Amygdala (tissue), 56 donors: ENCODE measurements at places on chromosomes 5 and 9.
A peak's percentile ranks its signal among the peaks of the same experiment; 100 is the strongest.

GRCh38 chr5:54103871-54104270, 206.5 kb downstream of the ARL15 start:
- DNase-seq: no peak

GRCh38 chr9:25861421-25861820, 183.2 kb upstream of the TUSC1 start:
- no peak for DNase-seq

- peak; percentile 75 for DNase-seq
Observed at GRCh38 chr5:95940758-95941682, 20.6 kb downstream of the ELL2 start.

GRCh38 chr9:137234055-137234697, 3.5 kb downstream of the SLC34A3 start:
- no peak for DNase-seq

DNA sequence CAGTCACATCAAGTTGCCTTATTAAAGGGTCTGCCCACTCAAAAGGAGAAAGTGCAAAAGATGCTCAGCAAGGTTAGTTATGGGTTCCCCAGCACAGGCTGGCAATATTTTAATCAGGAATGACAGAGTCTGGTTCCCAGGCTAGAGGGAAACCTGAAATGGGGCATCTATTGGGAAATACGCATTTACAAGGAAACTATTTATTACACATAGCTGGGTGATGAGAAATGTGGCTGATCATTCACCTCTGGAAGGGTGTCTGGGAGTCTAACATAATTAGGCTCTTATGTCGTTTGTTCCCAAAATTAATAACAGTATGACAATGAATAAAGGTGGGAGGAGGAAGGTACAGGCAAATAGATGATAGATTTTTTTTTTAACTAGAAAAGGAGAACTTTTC, 314.7 kb downstream of the ENC1 start:
- no peak for DNase-seq

- DNase-seq: no peak
Observed at GRCh38 chr5:66859526-66859925, 263.3 kb downstream of the MAST4 start.

DNA sequence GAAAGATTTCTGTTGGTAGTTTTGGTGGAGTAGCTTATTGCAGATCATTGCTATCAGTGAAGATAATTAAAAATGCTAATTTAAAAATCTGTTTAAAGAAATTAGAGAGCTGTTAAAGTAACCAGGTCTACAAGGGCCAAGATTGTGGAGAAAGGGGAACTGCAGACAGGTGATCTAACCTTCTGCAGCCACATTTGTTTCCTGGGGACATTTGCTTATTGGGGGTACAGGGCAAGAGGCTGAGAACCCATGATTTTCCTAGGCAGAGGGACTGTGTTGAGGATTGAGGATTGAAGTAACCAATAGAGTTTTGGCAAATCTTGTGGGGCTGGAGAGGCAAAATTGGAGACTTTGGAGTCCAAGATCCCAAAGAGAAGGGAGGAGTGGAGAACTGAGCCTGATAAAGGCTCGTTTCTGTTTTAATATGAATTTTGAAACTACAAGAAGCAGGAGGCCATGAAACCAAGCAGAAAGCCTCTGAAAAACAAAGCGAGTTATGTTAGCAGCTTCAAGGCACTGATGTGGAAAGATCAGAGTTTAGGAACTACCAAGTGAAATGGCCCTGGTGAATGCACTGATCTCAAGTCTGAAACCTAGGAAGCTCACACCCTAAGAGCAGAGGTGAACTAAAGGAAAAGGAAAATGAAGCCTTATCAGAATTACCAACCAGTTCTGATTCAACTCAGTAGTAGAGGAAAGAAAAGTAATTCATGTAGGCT, 219.8 kb upstream of the C9orf72 start:
- no peak for DNase-seq

GRCh38 chr9:16254674-16255073, 615.8 kb downstream of the BNC2 start:
- no peak for DNase-seq

DNA sequence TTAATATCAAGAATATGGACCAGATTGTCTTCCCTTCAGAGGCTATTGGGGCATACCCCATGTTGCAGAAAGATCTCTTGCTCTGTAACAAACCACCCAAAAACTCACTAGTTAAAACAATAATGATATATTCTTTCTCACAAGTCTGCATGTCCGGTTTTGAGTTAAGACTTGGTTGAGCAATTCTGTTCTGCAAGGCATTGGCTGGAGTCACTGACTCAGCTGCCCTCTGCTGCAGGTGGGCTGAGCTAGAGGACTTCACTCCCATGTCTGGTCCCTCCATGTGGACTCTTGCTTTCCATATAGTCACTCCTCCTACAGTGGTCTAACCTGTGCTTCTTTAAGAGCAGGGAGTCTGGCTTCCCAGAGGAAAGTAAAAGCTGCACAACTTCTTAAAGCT, 73.4 kb downstream of the ESM1 start:
- DNase-seq: no peak

- peak; percentile 10 for DNase-seq
Observed at GRCh38 chr5:149367249-149367971, 9.6 kb downstream of the PCYOX1L start.

GRCh38 chr9:79684059-79684458, 112.3 kb downstream of the TLE4 start:
- DNase-seq: no peak

DNA sequence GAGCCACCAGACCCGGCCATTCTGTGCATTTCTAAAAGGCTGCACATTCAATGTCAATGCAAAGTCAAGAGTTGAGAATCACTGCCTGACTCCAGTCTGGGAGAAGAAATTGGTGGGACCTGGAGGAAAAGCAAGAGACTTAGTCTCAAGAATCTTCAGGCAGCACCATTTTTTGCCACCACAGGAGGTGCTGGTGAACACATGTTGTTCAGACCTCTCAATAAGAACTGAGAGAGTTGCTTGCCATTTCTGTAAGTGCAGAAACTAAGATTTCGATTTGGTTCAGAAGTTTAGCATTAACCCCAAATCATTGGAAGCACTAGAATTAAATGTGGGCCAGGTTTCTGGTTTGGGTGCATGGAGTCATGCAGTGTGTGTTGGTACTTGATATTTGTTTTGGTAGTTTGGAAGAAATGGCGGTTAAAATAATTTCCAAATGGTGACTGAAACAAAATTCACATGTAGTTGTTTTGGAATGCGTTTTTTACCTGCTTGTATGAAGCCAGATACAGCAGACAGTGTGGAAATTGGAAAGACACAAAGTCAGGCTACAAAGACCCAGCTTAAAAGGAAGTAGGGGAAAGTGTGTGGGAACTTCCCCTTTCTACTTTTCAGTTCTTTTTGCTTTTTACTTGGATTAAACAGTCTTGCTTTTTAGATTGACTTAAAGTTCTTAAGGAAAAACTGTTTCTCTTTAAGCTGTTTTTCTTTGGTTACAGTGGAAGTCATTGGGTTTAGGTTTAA, 20.4 kb downstream of the PDE8B start:
- no peak for DNase-seq

- DNase-seq: no peak
Observed at GRCh38 chr9:3912280-3912679, 386.5 kb upstream of the RFX3 start.

GRCh38 chr5:51484326-51484725, 101.1 kb downstream of the ISL1 start:
- DNase-seq: no peak

DNA sequence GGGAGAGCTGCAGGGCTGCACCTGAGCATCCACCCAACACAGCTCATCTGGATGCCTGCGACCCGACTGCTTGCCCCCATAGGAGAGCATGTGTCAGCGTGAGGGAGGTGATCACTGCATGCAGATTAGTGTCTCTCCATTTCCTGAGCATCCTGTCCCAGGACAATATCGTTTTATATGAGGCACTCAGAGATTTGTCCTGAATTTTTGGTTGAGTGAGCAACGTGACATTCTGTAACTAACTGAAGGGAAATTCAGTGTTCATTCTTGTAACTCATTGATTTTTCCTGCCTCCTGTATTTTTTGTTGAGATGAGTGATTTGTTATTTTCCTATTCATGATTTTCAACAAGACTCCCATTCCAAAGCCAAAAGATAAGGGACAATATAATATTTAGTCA, 20.7 kb upstream of the ANKRD34B start:
- no peak for DNase-seq

DNA sequence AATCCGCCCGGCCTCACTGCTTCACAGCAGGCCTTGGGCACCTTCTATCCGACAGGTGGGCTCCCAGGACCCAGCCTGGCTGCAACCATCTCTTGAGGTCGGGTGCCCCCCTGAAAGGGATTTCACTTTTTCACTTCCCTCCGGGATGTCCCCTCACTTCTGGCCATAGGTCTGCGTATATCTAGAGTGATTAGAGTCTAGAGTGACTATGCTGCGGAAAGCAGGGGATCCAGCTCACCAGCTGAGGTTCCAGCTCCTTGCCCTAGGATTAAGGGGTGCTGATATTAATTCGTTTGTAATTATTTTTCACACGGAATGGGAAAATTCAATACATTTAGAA, 3.1 kb downstream of the DMRT2 start:
- no peak for DNase-seq

DNA sequence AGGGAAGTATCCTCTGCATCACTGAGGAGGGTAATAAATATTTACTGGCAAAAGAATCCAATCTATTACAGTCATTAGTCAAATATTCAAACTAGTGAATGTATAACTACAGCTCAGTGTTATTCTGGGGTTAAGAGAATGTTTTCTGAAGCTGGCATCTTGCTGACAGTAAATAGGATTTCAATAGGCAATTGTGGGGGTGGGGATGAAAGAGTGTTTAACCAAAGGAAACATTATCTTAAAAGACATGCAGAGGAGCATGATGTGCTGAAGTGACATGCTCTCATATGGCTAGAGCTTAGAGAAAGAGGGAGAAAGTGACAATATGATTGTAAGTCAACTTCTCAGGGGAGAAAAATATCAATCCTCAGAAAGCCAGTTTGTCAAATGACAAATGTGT, 618.4 kb upstream of the RIOK2 start:
- DNase-seq: no peak

- no peak for DNase-seq
Observed at GRCh38 chr5:75192804-75193203, 43.9 kb downstream of the ANKRD31 start.

GRCh38 chr5:110832683-110833082, 93.9 kb downstream of the SLC25A46 start:
- DNase-seq: no peak

DNA sequence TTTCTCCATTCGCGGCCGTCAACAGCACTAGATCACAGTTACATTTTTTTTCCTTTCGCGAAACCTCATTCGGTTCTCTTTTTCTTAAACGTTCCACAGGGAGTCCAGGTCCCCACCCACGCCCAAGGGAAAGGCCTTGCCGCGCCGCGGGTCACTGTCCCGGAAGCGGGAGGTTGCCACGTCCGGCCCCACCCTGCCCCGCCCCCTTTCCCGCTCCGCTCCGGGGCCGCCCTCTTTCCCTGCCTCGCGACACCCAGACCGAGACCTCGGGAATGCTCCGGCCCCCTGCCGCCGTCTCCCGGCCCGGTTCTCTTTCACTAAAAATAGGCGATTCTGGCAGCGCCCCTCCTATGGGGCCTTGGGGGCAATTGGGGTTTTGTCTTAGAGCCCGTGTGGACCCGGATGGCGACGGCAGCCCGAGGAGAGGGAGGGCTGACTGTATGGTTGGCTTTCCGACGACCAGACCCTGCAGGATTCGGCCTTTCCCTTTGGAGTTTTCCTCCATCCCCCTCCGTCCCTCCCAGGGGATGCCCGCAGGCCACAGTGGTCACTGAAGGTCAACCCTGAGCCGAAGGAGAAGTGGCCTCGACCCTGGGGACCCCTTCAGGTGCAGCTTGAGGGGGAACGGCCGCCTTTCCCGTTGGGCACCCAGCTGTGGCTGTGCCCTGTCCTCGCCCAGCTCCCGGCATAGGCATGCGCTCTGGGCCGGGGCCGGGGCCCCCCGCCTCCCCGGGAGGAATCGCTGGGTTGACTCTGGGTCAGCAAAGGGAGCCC, 2.8 kb upstream of the RACK1 start:
- DNase-seq: no peak

DNA sequence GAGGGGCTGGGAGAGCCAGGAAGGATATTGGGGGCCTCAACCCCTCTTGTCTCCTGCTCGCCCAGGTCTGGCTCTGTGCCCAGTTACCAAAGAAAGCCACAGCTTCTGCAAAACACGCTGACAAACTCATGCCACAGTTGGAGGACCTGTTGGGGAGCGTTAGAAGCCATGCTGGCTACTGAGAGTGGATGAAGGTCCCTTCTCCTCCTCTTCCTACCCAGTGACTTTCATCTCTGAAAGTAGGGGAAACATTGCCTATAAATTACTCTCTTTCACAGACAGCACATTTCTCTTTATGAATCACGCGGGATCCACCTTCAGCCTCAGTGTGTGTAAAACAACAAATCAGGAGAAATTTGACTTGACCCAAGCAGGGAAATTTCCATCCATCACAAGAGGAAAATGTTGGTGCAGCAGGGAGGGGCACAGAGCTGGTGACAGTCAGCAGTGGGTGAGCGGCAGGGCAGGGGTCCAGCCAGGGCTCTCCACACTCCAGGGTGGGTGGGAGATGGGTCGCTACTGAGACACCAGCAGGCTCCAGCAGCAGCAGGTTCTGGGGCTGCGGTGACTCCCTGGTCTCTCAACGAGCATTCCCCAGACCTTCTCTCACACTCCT, 181.9 kb downstream of the FGF18 start:
- DNase-seq: no peak

DNA sequence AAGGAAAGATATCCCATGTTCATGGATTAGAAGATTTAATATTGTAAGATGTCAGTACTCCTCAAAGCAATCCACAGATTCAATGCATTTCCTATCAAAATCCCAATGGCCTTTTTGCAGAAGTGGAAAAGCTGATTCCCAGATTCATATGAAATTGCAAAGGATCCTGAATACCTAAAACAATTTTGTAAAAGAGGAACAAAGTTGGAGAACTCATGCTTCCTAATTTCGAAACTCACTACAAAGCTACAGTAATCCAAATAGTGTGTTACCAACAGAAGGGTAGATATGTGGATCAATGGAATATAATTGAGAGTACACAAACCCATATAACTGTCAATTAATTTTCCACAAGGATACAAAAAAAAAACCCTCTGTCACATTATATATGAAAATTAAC, 154.3 kb upstream of the ZNF618 start:
- no peak for DNase-seq

- DNase-seq: no peak
Observed at GRCh38 chr5:179738742-179739141, 6.1 kb downstream of the MAML1 start.
